PC-3 (cell line): ENCODE measurements at places on chromosomes 5 and 9.

GRCh38 chr5:163079618-163080017 is 357.8 kb upstream of the CCNG1 start:
- DNase-seq = peak; percentile 40

DNA sequence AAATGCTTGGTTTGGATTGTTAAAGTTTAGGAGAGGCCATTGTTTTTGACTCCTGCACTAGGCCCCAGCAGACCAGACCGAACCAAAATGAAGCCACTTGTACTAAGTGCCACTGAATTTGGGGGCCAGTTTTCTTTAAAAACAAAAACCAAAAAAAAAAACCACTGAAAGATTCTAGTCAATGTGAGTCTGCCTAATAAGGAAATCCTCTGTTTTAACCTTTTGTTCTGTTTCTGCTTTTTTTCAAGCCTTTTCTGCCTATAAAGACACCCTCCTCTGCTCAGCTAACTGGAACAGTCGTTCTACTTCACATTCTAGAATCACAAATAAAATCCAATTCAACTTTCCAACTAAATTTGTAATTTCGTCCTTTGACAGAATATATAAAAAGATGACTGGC is 64.9 kb downstream of the SERINC5 start:
- DNase-seq = no peak

- no peak for DNase-seq
Observed at GRCh38 chr9:137614631-137615386, 4.0 kb upstream of the EHMT1 start.

DNA sequence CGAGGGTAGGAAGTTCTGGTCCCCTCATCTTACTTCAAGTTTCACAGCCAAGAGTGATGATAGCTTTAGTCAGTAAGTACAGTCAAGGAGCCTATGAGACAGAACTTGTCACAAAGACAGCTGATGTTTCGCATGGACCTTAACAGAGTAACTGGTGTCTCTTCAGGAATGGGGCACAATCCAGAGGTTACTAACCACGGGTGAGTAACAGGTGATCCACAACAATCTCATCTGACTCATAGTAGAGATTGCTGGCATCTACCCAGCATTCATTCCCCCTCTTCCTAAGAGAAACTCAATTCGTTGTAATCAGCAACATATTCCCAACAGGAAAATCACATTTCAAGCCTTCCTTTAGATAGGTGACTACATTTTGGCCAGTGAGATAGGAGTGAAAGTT is 126.7 kb downstream of the SNX18 start:
- DNase-seq = peak; percentile 90

DNA sequence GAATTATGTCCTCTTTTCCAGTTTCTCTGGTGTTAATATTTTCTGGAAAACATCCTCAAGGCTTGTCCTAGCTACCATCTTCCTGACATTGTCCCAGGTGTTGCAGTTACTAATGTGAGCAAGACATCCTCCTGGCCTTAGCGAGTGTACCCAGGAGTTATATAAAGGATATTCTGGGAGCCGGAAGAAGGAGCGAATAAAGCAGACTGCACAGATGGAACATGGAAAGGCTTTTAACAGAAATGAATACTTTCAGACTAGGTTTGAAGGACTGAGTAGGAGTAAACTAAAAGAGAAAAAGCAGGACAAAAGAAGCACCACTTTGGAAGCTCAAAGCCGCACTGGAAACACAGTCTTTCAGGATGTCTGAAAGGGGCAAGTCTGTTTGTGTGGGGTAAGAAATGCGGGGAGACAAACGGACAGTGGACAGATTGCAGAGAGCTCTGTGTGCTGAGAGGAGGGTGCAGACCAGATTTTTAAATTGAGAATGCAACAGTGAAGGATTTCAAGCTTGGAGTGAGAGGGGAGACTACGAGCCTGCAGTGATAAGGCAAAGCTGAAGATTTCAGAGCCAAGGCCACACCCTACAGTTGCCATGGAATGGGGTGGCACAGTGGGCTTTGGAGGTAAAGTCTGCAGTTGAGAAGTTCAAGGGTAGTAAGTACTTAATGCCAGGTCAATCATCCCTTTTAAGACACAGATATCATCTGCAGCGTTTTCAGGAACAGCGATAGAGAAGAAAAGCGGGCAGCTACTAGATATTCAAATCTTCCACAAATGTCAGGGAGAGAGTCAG is 94.1 kb upstream of the TAF11L2 start:
- DNase-seq = no peak

DNA sequence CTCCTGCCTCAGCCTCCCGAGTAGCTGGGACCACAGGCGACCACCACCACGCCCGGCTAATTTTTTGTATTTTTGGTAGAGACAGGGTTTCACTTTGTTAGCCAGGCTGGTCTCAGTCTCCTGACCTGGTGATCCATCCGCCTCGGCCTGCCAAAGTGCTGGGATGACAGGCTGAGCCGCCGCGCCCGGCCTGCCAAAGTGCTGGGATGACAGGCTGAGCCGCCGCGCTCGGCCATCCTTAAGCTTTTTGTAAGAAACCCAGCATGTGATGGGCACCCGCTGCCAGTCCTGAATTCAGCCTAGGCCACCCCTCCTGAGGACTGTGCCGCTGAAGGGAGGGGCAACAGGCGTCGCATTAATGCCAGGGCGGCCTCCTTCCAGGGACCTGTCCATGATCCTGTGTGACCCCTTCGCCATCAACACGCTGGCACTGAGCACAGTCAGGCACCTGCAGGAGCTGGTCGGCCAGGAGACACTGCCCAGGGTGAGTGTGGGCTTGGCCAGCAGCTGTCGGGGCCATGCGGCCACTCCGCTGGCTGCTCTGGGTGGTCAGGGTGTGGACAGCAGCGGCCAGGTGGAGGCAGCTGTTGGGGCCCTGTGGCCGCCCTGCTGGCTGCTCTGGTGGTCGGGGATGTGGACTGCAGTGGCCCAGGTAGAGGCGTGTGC is 10.5 kb downstream of the NELFB start:
- DNase-seq = no peak

DNA sequence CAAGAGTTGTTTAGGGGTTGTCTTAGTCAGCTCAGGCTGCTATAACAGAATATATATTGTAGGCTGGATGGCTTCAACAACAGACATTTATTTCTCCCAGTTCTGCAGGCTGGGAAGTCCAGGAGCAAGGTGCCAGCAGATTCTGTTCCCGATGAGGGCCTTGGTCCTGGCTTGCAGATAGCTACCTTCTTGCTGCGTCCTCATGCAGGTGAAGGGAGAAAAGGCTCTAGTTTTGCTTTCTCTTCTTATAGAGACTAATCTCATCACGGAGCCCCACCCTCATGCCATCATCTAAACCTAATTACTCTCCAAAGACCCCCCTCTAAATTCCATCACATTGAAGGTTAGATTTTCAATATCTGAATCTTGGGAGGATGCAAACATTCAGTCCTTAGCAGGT is 246.0 kb upstream of the ANKRD55 start:
- no peak for DNase-seq

GRCh38 chr5:141694479-141694878 is 12.4 kb upstream of the ARAP3 start:
- DNase-seq = no peak
